ENCODE measurements at places on chromosomes 12 and 14.

GRCh38 chr14:106134886-106135285, 608.5 kb downstream of the TMEM121 start:
- no peak for DNase-seq

GRCh38 chr12:68358532-68359485, 26.6 kb upstream of the MDM1 start:
- no peak for DNase-seq

- no peak for DNase-seq
Observed at GRCh38 chr12:31832740-31833729, 104.2 kb upstream of the AMN1 start.

DNA sequence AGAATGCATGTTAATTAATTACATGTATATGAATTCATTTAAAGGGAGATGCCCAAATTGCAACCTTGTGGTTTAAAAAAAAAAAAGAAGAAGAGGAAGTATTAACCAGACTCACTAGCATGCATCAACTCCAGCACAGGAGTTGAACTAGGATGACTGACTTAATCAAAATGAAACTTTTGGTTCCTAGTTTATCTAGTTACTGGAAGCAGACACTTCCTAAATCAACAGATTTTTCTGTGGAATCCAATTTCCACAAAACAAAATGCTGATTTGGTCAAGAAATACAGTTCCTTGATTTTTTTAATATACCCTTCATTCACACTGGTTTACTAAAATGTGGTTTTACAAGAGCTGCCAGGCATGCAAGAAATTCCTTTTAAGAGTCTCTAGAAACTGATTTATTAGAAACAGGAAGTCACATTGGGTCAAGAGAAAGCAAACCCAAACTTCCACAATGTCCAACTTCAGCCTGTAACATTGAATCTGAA, 41.6 kb downstream of the ITPR2 start:
- DNase-seq = no peak

DNA sequence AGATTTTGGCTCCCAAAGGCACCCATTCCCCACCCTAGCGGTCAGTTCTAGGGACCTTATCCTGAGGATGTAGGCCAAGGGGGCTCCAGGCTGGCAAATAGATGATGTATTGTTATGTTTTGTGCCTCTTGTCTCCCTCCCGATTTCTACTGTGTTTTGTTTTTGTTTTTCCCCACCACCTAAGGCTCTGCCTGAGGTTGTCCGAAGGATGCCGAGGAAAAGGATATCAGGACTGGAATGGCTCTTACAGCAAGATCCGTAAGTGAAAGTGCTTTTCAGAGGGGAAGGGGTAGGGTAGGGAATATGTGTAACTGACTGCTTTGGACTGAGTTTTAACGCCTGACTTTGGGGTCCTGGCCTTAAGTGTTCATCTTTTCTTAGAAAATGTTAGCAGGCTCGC, 6.6 kb downstream of the FOXG1 start:
- DNase-seq = no peak

GRCh38 chr12:47944685-47945340, 18.6 kb upstream of the TMEM106C start:
- DNase-seq = no peak

GRCh38 chr14:23916446-23916845, 37.1 kb upstream of the DHRS4 start:
- DNase-seq = no peak

DNA sequence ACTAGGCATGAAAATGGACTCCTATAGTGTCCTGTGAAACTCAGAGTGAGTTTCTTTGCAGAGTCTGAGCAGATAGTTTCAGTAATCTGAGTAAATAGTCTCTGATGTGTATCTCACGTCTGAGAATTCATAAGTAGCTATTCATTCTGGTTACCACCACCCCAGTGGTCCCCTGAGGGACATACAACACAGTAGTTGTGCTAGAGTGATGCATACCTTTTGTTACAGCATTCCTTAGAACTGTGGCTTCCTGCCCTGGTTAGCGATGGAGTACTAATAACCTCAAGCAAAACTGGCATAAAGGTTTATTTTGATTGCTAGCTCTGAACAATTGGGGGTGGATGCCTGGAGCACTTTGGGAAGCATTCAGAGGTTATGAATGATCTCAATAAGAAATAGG, 114.7 kb downstream of the DAAM1 start:
- no peak for DNase-seq

GRCh38 chr12:42448841-42449240, 122.9 kb downstream of the PPHLN1 start:
- no peak for DNase-seq

DNA sequence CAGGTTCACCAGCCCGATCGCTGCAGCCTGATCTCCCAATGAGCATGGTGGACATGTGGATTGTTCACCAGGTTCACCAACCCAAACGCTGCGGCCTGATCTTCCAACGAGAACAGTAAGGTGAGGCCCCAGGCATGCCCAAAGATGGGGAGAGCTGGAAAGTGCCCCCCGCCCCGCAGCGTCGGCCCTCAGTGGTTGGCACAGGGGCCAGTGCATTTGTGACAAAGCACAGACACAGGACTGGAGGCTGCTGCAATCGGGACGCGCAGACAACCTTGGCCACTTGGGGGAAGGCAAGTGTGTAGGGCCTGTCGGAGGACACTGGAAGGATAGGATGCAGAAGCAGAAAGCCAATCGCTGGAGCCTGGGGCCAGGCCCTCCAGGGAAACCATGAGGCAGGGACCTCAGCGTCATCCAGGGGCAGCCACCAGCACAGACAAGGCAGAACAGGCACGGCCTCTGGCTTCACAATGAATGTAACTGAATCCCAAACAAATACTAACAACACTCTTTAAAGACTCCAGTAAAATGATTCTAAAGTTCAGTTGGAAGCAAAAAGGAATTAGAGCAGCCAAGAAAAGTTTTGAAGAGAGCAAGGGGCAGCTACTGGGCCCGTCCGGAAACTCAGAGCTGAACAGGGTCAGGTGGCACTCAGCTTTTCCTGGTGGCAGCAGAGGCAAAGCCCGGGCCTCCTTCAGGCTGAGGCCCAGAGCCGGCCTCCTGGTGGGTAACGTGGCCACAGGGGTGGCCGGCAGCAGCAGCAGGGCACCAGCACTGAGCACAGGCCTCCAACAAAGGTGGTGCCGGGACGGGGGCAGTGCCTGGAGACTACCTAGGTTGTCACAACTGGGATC, 13.3 kb downstream of the BRF1 start:
- no peak for DNase-seq

GRCh38 chr12:3073438-3074250, 3.5 kb upstream of the TSPAN9 start:
- peak; percentile 80 for DNase-seq

DNA sequence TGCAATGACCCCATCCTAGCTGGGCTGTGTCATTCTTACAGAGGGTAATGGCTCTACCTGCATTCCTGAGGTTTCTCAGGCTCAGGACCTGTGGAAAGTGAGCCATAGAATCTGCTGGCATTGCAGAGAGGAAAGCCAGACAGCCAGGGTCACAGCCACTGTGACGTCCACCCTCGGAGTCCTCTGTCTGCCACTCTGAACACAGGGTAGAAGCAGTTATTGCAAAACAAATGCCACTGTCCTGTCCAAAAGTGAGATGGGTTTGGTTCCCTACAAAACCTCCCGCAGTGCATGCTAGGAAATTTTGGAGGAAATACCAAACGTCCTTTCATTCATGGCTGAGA, 37.8 kb downstream of the TNFAIP2 start:
- DNase-seq = no peak

DNA sequence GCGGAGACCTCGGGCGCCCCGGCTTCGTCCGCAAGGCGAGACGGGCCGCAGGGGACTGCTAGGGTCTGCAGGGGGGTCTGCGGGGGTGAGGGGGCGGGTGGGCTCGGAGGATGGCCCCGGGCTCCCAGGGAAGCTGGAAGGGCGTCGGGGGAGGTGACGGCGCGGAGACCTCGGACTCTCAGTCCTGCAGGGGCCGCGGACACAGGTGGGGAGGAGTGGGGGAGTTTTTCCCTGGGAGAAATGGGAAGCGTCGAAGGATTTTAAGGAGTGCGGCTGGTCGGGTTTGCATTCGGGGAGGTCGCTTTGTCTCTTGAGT, 25.9 kb downstream of the ZBTB42 start:
- no peak for DNase-seq

- DNase-seq = no peak
Observed at GRCh38 chr14:78424311-78424710, 254.1 kb downstream of the NRXN3 start.

DNA sequence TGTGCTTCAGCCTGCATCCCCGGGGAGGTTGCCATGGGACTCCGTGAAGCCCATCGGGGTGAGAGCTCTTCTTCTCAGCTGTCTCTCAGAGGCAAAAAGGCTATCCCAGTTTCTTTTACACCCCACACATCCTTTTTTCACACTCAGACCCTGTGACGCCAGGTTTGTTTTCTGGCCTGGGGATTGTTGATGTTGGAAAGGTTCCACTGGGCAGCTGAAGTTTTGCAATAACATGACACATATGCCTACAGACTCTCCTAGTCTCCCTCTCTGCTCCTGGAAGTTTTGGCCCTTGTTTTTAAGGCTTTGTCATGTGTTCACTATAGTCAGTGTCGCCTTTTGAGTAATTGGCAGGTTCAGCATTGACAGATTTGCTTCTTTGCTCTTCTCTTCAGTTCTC, 118.6 kb downstream of the SMOC1 start:
- no peak for DNase-seq

DNA sequence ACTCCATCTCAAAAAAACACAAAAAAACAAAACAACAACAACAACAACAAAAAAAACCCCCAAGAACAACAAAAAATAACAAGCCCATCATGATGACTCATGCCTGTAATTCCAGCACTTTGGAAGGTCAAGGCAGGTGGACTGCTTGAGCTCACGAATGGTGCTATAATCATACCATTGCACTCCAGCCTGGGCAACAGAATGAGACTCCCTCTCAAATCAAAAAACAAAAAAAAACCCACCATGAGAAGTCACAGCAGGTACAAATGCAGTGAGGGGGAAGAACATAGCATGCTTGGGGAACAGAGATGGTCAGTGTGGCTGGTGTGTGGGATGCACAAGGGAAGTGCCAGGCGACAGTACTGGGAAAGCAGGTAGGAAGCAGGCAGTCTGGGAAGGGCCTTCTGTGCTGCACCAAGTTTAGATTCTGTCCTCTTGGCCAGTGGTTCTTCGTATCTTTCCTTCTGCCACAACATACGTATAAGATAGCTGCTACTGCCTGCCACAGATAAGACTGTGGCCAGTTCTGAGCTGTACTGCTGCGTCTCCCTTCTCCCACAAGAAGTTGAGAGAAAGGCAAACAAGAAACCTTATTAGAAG, 28.0 kb downstream of the ATG14 start:
- DNase-seq = no peak

- DNase-seq = no peak
Observed at GRCh38 chr14:46840944-46841720, 189.6 kb upstream of the RPL10L start.

GRCh38 chr12:110680032-110680431, 8.9 kb downstream of the HVCN1 start:
- no peak for DNase-seq

DNA sequence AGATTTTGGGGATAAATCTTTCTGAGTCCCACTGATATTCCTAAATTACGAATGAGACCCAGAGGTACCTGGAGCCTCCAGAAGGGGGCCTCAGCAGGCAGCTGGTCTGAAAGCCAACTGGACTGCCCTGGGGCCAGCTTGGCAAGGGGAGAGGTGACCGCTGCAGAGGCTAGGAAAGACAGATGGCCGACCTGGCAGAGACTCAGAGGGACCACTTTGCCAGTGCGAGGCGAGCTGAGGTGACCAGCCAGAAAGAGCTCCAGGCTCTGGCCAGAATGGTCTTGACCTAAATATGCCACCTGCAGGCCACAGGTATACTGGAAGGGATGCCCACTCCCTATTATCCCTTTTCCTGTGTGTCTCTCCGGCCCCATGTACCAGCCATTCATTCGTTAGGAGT, 256.8 kb upstream of the GARIN6 start:
- DNase-seq = no peak
